NCI-H510A (cell line): ENCODE measurements at places on chromosomes 12 and 14.
A peak's percentile ranks its signal among the peaks of the same experiment; 100 is the strongest.

- peak; percentile 48 for DNase-seq
These were observed 90.4 kb downstream of the RBM19 start for GRCh38 chr12:113875691-113876090.

DNA sequence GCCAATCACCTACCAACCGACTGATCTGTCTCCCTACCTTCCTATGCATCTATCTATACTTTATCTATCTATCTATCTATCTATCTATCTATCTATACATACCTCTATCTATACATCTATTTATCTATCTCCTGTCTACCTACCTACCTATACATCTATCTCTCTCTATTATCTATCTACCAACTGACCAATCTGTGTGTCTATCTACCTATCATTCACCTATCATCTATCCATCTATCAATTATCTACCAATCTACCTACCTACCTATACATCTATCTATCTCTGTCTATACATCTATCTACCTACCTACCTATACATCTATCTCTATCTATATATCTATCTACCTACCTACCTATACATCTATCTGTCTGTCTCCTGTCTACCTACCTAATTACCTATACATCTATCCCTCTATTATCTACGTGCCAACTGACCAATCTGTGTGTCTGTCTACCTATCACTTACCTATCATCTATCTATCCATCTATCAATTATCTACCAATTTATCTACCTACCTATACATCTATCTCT lies 3.5 kb downstream of the DNAH10 start:
- no peak for DNase-seq

DNA sequence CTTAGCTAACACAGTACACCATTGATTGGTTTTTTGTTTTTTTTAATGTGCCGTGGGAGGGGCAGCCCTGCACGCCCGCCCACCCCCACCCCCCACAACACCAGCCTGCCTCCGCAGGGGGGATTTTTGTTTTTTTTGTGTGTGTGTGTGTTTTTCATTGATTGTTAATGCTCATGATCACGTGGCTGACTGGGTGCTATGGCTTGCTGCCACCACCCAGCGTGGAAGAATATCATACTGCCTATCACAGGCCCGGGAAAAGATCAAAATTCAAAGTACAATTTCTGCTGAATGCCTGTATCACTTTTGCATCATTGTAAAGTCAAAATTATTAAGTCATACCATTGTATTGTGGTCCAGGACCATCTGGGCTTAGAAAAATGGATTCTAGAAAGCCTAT lies 8.3 kb downstream of the RESF1 start:
- no peak for DNase-seq

DNA sequence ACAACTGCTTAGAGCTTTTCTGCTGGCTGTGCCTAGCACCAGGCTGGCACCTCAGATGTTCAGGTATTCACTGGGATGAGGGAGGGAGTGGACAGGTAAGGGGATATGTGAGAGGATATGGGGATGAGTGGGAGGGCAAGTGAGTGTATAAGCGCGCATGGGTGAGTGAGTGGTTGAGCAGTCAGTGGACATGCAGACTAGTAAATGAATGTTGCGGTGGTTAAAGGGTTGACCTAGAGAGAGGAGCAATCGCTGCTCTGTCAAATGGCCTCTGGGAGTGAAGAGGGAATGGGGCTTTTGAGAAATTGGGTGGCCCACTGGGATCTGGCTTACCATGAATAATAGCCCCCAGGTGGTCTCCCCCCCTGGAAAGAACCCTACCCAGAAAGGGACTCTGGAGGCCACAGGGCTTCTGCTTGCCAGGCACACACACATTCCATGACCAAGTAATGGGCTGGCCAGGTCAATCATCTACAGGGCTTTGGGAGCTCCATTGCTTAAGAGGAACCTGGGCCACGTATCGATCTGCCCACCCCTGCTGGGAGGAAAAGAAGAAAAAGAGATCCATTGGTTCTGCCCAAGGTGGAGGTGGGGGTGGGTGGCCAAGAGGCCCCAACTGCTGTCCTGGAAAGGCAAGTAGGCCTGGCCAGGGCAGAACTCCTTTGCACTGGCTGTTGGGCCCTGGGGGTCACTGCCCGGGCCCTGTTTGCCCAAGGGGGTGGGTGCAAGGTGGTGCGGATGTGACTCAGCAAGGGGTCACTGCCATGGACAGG lies 30.8 kb upstream of the ZFP36L1 start:
- no peak for DNase-seq

GRCh38 chr12:104676636-104677035 lies 219.9 kb downstream of the CHST11 start:
- no peak for DNase-seq

DNA sequence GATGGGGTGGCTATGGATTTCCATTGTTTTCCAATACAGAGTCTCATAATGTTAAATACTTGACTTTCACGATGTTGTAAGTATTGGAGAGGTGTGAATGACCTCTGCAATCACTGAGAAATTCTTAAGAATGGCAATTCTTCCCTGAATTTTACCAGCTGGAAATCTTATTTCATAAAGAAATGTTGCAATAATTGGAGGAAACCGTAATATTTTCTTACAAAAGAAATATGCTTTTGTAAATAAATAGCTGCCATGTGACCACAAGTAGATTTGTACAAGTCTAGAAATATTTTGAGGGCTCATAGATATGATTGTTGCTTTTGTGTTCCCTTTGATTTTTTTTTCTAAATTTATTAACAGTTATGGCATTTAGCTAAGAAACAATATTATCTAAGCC lies 308.7 kb upstream of the ATP2B1 start:
- DNase-seq, result no peak

GRCh38 chr12:51838036-51838435 lies 10.5 kb downstream of the FIGNL2 start:
- no peak for DNase-seq

- no peak for DNase-seq
These were observed 173.2 kb downstream of the SLC35F4 start for GRCh38 chr14:57692671-57693070.

GRCh38 chr14:61932974-61933373 lies 170.8 kb downstream of the SNAPC1 start:
- no peak for DNase-seq

DNA sequence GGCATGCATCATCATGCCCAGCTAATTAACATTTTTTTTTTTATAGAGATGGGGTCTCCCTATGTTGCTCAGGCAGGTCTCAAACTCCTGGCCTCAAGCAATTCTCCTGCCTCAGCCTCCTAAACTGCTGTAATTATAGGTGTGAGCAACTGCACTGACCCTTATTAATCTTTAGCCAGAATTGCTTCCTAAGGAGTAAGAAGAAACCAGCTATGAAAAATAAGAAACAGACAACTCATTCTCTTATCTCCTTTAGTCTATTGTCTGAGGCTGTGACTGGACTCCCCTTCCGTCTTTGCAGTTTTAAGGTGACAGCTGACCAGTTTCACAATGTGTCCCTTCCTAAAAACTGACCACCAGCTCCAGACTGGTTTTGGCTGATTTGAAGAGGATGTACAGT lies 52.4 kb downstream of the EMP1 start:
- no peak for DNase-seq
